RWPE2 (cell line): ENCODE measurements at places on chromosomes 3 and 15.

DNA sequence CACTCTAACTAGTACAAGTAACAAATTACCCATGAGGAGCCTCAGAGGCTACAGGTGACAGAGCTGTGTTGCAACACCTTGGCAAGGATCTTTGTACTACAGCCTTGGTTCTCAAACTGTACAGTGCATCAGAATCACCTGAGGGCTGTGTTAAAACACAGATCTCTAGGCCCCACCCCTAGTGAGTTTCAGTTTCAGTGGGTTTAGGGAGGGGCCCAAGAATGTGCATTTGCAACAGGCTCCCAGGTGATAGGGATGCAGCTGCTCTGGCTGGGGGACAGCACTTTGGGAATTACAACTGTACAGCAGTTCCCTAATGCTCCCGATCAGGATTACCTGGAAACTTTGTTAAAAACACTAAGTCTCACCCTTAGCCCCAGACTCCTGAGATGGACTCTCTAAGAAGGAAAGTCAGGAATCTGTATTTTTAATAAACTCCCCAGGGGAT is 66.1 kb upstream of the NR2F2 start:
- no peak for DNase-seq

- DNase-seq = no peak
These were observed 50.6 kb downstream of the GMNC start for GRCh38 chr3:190811775-190812480.

DNA sequence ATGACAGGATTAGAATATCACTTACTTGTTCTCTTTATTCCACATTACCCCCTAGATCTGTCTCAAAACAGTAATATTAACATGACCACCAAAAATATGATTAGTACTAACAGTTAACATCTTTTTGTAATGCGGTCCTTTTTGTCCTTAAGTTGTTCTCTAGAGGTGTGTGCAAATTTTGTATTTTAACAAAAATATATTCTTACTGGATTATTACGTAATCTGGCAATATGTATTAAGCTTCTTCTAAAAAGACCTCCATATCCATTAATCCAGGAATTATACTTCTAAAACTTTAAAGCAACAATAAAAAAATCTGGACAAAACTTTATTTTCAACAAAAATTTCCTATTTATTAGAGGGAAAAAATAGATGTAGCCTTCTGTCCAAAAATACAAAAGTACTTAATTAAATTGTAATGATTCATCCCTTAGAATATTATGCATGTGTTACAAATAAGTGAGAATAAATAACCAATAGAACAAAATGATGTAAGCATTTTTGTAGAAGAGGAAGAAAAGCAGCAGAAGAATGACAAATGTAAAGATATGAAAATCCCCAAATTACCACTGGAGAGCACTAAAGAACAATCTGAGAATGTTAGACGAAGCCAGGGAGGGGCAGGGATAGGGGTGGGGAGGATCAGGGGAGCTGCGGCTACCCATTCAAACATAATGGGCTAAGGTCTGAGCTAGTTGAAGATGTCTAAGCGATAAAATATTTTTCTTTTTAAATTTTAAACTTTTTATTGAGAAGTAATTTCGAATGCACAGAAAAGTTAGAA is 945.6 kb downstream of the MCTP2 start:
- no peak for DNase-seq

- DNase-seq = no peak
These were observed 118.6 kb upstream of the RNF7 start for GRCh38 chr3:141619450-141619849.

GRCh38 chr3:44309500-44309899 is 29.1 kb upstream of the TCAIM start:
- no peak for DNase-seq

GRCh38 chr3:13863382-13863952 is 16.4 kb downstream of the WNT7A start:
- DNase-seq = no peak
